NCI-H2029 treated with DMSO at 0.1 percent for 48 hours (cell line): ENCODE measurements at places on chromosomes 11 and 22.

DNA sequence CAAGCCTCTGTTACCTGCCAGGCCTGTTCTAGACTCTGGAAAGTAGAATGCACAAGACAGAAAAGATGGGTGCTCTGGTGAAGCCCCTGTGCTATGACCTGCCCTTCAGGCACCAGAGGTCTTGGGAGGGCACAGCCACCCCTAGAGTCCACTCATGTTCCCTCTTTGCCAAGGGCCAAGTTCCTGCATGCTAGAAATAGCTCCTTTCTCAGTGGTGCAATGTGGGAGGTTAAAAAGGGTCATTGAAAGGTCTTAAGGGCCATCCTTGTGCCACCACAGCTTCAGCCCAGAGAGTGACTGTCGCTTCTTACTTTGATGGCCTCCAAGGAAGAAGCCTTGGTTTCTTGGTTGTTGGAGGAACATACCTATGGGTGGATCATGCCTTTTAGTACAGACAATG is 84.6 kb upstream of the PARVA start:
- DNase-seq, result no peak

DNA sequence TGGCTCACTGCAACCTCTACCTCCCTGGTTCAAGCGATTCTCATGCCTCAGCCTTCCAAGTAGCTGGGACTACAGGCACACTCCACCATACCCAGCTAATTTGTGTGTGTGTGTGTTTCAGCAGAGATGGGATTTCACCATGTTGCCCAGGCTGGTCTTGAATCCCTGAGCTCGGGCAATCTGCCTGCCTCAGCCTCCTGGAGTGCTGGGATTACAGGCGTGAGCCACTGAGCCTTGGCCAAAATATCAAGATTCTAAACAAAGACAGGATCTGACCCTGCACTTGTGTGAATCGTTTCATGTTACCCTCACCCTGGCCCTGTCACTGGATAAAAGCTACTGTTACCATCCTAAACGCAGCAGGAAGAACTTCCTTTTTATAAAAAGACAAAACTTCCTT is 15.6 kb upstream of the THY1 start:
- DNase-seq, result no peak

DNA sequence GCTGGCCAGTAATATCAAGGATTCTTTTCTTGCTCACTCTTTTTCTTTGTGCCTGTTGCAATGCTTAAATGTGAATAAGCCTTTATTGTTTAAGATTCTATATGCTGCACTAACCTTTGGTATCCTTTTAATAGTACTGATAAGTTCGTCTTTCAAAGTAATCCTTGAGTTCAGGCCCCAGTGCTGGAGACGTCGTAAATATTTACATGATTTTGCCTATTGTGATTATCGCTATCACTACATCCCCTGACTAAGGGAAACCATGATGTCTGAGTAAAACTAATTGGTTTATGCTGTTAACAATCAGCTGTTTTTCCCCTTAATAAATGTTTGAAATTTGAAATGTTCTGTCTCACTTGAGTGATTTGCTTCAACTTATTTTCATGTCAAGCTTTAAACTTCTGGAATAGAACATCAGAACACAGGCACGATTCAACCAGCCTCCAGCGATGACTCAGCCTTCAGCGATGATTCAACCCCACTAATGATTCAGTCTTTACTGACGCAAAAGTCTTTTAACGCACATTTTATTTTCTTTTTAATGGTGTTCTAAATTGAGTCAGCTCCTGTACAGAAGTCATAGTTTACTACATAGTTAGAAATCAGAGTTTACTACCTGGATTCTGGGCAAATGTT is 3.9 kb downstream of the HTATIP2 start:
- DNase-seq, result no peak

- no peak for DNase-seq
These were observed 4.7 kb downstream of the GUCD1 start for GRCh38 chr22:24550028-24550901.

- DNase-seq, result no peak
These were observed at the start of gene OPCML for GRCh38 chr11:133531971-133532651. Gene OPCML, minus strand, starts transcription at chr11:133532501.

GRCh38 chr11:70409437-70409836 is 11.1 kb downstream of the CTTN start:
- DNase-seq, result no peak

DNA sequence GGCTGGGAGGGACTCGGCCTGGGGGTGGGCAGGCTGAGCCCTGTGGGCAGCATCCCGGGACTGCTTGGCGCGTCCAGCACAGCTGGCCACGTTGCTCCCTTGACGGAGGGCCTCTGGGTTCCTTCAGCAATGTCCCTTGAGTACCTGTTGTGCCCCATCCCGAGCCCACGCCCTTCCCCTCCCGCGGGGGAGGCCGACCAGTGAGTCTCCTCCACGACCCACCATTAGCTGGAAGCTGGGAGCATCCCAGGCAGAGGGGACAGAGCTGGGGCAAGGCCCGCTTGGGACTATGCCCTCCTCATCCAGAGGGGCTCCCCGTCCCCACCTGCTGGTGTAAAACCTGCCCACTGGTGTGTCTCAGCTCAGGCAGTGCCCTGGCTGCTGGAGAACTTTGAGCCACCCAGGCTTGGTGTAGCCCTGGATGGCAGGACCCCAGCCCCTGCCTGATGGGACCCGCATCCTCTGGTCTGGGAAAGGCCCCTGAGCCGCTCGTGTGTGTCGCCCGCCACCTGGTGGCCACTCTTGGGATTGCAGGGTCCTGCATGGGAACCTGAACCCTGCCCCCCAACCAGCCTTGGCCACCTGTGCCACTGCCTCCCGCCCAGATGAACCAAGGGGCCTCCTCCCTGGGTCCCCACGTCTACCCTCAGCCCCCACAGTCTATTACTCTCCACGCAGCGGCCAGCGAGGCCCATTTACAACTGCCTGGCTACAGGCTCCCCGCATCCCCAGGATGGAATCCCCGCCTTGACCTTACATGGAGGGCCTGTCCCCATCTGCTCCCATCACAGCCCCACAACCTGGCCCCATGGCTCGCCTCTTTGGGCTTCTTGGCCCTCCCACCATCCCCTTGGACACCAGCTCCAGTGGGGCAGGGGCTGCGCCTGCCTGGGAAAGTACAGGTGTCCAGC is 16.6 kb upstream of the ARHGAP8 start:
- DNase-seq, result no peak

- DNase-seq, result no peak
These were observed 22.9 kb upstream of the TESMIN start for GRCh38 chr11:68774194-68774585.

GRCh38 chr11:119571311-119571710 is 148.3 kb upstream of the THY1 start:
- DNase-seq, result no peak

DNA sequence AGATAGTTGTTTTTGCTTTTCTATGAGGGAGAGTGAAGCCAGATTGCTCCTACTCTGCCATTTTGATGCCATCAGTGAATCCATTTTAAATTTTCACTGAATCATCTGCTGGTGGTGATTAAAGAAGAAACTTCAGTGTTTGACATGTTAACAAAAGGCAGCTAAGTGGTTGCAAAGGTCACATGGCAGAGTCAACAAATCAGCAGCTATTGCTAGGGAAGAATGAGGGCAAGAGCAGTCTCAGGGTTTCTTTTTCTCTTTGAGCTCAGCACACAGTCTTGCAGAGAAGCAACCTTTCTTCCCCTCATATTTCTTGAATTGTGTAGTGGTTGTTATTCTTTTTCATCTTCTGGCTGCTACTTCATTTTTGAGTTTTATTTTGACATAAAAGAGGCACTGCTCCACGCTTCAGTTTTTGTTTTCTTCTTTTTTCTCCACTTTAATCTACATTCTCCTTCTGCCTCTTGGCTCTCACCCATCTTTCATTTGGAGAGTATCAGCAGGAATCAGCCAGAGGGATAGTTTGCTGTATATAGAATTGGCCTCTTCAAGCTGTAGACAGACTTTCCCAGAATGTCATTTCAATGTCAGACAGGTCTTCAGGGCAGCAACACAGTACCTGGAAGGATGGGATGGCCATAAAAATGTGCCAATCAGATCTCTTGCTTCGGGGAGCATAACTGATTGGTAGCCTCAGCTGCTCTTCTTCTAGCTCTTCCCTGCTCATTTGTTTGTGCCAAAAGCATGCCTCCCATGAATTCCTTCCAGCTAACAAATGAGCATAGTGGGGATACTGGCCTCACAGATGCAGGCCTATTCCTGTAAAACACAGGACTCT is 153.9 kb downstream of the TRPC6 start:
- DNase-seq, result no peak

DNA sequence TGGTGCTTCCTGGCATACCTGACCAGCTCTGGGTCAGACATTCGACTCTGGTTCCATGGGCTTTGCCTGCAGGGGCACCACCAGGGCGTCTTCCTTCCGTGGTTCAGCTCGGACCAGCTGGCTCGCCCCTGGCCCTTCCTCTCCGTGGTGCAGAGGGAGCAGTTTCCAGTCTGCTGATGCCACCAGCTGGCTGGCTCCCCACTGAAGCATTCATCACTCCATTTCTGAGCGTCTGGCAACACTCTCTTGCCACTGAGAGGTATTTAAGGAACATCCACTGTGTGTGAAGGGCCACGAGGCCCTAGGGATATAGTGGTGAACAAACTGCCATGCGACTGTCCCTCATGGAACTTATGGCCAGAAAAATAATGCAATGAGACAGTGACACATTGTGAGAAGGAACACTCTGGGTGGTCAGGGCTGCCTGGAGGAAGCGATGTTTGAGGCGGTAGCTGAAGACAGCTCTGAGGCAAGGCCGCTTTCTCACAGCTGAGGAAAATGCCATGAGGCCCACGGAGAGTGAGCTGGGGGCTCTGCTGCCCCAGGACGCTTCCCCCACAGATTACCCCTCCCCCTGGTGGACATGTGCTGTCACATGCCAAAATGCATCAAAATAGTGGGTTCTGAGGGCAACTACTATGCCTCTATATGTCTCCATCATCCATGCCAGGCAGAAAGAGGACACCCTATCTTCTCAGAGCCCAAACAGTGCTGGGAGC is 44.9 kb upstream of the ARFGAP3 start:
- no peak for DNase-seq

- DNase-seq, result peak; percentile 61
These were observed 45.1 kb downstream of the AHNAK start for GRCh38 chr11:62501432-62501891.

DNA sequence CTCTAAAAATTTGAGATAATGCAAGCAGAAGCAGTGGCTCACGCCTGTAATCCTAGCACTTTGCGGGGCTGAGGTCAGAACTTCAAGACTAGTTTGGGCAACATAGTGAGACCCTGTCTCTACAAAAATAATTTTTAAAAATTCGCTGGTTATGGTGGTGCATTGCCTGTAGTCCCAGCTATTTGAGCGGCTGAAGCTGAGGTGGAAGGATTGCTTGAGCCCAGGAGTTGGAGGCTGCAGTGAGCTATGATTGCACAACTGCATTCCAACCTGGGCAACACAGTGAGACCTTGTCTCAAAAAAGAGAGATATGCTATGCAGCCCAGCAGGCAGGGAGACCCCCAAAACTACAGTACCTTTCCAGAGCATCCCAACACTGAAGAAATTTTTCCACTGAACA is 2.3 kb downstream of the CTSC start:
- DNase-seq, result no peak

DNA sequence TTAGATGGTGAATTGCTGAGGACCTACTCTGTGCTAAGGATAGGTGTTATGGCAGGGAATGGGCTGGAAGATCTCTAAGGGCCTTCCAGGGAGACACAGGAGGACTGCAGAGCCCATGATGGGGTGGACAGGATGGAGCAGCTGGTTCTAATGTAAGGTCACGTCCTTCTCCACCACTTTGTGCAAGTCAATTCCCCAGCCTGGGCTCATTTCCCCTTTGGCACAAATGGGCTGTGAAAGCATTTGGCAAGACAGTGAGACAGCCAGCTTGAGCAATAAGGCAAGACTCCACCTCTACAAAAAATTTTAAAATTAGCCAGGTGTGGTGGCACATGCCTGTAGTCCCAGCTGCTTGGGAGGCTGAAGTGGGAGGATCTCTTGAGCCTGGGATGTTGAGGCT is 81.4 kb upstream of the THY1 start:
- DNase-seq, result no peak

- DNase-seq, result no peak
These were observed 5.6 kb downstream of the PTDSS2 start for GRCh38 chr11:455566-456147.

DNA sequence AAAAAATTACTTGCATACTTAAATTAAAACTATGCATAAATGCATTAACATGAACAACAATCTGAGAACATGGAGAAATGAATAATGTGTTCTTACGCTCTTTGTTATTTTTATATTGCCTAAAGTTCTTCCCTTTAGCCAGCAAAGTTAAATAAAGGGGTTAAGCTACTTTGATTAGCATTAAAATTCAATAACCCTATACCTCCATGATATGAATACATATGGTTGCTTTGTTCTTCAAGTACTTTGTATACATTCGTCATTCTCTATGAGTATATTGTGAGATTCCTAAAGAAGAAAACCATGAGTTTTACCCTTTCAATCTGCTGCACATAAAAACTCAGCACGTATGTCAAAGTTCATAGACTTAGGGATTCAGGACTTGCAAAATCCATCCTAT is 578.3 kb downstream of the DLG2 start:
- DNase-seq, result no peak

DNA sequence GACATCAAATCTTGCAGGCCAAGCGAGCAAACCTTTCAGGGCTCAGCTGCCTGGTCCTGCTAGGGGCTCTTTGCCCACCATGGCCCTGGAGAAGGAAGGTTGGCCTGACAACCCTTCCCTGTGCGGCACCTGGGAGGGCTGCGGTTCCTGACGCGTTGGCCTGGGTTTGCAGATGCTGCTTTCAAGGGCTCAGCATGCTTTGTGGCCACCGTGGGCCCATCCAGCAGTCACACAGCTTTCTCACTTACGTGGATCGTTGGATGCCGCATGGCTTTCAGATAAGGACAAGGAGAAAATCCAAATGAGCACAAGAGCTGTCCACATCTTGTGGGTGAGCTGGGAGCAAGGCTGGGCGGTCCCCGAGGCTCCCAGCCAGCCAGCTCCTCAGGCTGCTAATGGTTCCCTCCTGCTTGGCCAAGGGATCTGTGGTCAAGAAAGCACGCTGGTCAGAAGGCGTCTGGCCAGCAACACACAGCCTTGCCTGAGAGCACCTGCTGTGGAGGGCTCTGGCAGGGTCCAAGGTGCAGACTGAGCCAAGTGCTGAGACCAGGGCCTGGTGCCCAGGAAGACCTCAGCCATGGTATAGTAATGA is 8.2 kb downstream of the C11orf24 start:
- no peak for DNase-seq

GRCh38 chr11:20754933-20755332 is 85.5 kb downstream of the NELL1 start:
- peak; percentile 60 for DNase-seq

DNA sequence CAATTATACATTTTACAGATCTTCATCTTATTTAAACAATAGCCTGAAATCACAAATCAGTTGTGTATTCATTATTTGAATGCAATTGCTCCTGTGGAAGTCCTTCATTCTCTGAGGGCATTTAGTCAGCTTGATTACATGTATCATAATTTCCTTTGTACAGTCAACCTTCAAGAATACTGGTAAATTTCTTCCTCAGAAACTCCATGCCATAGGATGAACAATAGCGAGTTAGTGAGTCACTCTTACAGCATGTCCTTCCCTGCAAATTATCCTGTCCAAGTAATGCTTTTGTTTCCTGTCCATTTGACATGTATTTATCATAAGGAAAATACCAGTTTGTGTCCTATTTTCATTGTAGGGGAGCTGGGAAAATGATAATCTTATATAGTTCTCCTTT is 3.8 kb downstream of the OR10S1 start:
- no peak for DNase-seq
